ENCODE measurements at places on chromosomes 16 and 17. TPM values are rescaled to one million over a fixed set of nuclear protein-coding genes. Genes with fewer than 3 reads are reported as not detected.

DNA sequence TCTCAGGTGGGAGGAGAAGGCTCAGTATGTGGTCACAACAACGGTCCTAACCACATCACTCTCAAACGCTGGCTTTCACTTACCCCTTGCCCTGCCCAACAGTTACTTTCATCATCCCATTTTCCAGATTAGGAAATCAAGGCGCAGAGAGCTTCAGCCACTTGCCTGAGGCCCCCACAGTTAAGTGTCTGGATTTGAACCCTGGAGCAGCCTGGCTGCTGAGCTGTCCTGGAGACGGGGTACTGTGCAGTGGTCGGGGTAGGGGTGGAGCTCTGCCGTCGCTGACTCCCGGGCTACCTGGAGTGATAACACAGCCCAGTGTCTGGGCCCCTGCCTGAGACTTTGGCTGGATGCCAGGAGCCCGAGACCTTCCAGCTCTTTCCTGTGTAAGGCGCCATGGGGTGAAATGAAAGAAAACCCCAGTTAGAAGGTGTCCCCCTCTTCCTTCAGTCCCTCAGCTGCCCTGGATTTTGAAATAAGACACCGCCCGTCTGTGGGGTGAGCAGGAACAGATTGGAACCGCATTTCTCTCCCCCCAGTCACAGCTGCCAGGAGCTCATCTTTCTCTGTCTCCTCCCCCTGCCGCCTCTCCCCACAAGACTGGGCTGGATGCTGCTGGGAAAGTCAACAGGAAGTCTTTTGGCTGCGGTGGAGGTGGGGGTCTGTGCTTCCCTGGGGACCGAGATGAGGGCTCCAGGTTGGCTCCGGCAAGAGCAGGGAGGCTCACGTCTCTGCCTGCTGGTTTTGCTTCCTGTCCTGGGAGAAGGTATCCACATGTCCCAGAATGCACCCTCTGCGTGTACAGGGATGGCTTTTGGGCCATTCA is 280.2 kb downstream of the SEC14L1 start:
- DNase-seq = peak; percentile 75
- H3K27me3 ChIP-seq = no peaks in the 10 kb centered on the region
- H3K4me1 ChIP-seq = peaks cover 52% of the 10 kb centered on the region
- peak overlapping the region; percentile 66 for H3K4me3 ChIP-seq
- peak overlapping the region; percentile 86 for H3K27ac ChIP-seq
- no peaks in the 10 kb centered on the region for H3K36me3 ChIP-seq

DNA sequence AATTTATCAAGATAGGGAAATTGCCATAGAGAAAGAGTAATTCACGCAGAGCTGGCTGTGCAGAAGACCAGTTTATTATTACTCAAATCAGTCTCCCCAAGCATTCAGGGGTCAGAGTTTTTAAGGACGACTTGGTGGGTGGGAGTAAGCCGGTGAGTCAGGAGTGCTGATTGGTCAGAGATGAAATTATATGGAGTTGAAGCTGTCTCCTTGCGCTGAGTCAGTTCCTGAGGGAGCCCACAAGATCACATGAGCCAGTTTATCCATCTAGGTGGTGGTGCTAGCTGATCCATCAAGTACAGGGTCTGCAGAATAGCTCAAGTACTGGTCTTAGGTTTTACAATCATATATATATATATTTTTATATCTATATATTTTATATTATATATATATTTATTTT is 6.0 kb upstream of the AQP8 start:
- no peak overlapping the region for H3K27ac ChIP-seq
- H3K36me3 ChIP-seq = no peaks in the 10 kb centered on the region
- no peak for DNase-seq
- H3K4me3 ChIP-seq = no peak overlapping the region

DNA sequence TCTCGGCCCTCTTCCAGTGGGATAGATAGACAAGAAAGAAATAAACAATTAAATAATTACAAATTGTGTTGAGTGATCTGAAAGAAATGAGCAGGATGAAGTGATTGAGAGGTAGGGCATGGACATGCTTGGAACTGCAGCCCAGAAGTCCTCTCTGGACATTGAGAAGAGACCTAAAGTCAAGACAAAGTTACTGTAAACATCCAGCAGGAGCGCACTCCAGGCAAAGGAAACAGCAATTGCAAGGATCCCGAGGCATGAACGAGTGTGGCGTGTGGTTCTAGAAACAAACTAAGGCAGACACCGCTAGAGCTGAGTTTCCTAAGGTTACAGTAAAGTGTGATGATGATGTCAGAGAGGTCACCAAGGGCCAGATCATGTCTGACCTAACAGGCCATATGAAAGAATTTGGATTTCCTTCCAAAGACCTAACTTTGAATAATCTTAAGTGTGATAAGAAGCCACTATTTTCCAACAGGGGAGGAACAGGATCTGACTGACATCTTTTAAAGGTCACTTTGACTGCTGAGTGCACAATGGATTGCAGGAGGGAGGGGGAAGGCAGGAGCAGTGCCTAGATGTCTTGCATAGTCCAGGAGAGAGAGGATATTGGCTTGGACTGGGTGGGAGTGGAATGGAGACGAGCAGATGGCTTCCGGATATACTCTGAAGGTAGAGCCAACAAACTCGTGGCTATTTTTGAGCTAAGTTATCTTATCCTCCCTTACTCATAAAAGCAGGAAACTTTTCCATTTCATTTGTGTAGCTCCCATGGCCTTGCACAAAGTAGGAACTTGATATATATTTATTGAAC is 19.0 kb downstream of the ABCC12 start:
- no peak overlapping the region for H3K27ac ChIP-seq
- H3K4me1 ChIP-seq = no peaks in the 10 kb centered on the region
- peaks cover 10% of the 10 kb centered on the region for H3K27me3 ChIP-seq
- DNase-seq = no peak
- H3K36me3 ChIP-seq = no peaks in the 10 kb centered on the region
- no peak overlapping the region for H3K4me3 ChIP-seq

GRCh38 chr16:46736695-46737094 is 11.4 kb downstream of the MYLK3 start:
- no peaks in the 10 kb centered on the region for H3K4me1 ChIP-seq
- DNase-seq = no peak
- no peak overlapping the region for H3K4me3 ChIP-seq
- no peaks in the 10 kb centered on the region for H3K36me3 ChIP-seq

GRCh38 chr17:82767041-82767754 is 15.3 kb downstream of the TBCD start:
- no peak overlapping the region for H3K27ac ChIP-seq
- peaks cover 11% of the 10 kb centered on the region for H3K4me1 ChIP-seq
- peak; percentile 75 for DNase-seq
- peaks cover 23% of the 10 kb centered on the region for H3K36me3 ChIP-seq

GRCh38 chr17:10041287-10041612 is 136.2 kb upstream of the RCVRN start:
- H3K27ac ChIP-seq = no peak overlapping the region
- no peak for DNase-seq
- H3K4me3 ChIP-seq = no peak overlapping the region
- H3K4me1 ChIP-seq = no peaks in the 10 kb centered on the region
- no peaks in the 10 kb centered on the region for H3K27me3 ChIP-seq

GRCh38 chr16:10982465-10983150 is 38.2 kb downstream of the CLEC16A start:
- H3K27ac ChIP-seq = no peak overlapping the region
- H3K4me3 ChIP-seq = no peak overlapping the region
- H3K36me3 ChIP-seq = peaks cover 5% of the 10 kb centered on the region

DNA sequence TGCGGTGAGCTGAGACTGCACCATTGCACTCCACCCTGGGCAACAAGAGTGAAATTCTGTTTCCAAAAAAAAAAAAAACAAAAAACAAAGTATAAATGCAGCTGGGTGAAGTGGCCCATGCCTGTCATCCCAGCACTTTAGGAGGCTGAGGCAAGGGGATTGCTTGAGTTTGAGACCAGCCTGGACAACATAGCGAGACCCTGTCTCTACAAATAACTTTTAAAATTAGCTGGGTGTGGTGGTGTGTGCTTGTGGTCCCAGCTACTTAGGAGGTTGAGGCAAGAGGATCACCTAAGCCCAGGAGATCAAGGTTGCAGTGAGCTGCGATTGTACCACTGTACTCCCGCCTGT is 10.1 kb upstream of the STX4 start:
- H3K4me3 ChIP-seq = no peak overlapping the region
- H3K27me3 ChIP-seq = no peaks in the 10 kb centered on the region
- no peaks in the 10 kb centered on the region for H3K36me3 ChIP-seq
- H3K4me1 ChIP-seq = peaks cover 2% of the 10 kb centered on the region
- no peak for DNase-seq

DNA sequence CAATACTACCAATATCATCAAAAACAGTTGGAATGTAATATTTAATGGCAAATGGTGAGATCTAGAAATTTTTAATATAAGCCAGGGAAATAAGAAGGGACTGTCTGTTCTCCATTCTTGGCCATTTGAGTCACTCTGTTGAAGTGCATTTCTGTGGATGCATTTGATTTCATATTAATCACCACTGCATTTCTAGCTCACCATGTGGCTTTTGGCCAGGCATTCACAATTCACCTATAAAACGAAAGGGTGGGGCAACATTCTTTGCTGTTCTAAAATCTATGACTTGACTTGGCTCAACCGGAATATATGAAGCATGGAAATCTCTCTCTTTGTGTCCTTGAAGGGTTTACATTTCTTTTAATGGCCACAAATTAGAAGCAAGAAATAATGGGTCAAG is 483.0 kb downstream of the SLC39A11 start:
- no peak overlapping the region for H3K4me3 ChIP-seq
- peaks cover 1% of the 10 kb centered on the region for H3K36me3 ChIP-seq
- no peak for DNase-seq
- H3K4me1 ChIP-seq = no peaks in the 10 kb centered on the region
- H3K27me3 ChIP-seq = peaks cover 7% of the 10 kb centered on the region

- H3K4me1 ChIP-seq = peaks cover 22% of the 10 kb centered on the region
- H3K27me3 ChIP-seq = no peaks in the 10 kb centered on the region
- no peak overlapping the region for H3K4me3 ChIP-seq
- DNase-seq = no peak
- no peak overlapping the region for H3K27ac ChIP-seq
Measured at GRCh38 chr16:10976634-10977033, 32.3 kb downstream of the CLEC16A start.

DNA sequence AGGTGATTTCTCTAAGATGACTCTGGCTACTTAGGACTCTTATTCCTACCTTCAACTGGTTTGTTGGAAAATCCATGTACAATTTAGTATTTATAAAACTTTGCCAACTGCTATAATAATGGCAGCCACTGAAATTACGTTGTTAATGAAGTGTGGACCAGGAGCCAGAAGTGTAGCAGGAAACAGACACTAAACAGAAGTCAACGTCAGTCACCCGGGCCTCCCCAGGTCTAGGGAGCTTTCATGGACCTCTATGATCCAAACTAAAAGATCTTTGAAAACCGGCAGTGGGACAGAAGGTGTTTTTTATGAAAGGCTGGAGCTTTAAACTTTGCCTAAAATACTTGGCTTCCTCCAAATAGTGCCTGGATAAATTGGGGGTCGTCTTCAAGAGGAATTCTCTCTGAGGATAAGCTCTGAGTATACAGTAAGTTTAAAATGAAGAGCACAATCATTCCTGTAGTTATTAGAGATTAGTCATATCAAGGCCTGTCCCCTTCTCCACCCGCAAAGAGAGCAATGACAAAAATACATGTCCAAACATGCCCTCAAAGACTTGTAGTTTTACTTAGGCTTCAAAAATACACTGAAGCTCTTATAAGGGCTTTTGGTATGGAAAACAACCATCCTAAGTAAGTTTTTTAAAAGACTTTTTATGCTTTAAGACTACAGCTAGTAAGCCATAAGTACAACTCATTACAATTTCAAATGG is 34.6 kb downstream of the DCUN1D3 start:
- H3K27me3 ChIP-seq = no peaks in the 10 kb centered on the region
- peaks cover 23% of the 10 kb centered on the region for H3K4me1 ChIP-seq
- no peak overlapping the region for H3K4me3 ChIP-seq
- H3K27ac ChIP-seq = peak overlapping the region; percentile 81
- peaks cover 7% of the 10 kb centered on the region for H3K36me3 ChIP-seq

DNA sequence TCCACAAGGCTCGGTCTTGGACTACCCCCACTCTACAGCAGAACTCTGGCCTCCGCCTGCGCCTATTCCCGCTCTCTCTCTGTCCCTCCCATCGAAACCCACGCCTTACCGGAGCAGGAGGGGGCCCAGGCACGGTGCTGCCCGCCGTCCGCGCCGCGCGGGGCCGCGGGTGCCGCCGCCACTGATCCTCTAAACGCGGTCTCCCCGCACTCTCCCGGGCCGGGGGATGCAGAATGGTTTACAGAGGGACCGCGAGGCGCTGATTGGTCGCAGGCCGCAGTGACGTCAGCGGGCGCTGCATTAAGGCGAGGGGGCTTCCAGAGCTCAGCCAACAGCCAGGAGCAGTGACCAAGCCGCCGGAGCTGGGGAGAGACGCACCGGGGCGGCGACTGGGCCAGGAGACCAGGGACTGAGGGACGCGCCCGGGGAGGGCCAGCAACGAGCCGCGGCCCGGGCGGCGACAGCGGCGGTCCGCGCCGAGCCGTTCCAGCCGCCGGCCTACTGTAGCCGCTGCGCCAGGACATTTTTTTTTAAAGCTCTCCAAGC is 747 bp upstream of the LHX1 start:
- no peak for DNase-seq
- peaks cover 71% of the 10 kb centered on the region for H3K4me1 ChIP-seq
- no peaks in the 10 kb centered on the region for H3K36me3 ChIP-seq
- peaks cover 89% of the 10 kb centered on the region for H3K27me3 ChIP-seq
- no peak overlapping the region for H3K27ac ChIP-seq

DNA sequence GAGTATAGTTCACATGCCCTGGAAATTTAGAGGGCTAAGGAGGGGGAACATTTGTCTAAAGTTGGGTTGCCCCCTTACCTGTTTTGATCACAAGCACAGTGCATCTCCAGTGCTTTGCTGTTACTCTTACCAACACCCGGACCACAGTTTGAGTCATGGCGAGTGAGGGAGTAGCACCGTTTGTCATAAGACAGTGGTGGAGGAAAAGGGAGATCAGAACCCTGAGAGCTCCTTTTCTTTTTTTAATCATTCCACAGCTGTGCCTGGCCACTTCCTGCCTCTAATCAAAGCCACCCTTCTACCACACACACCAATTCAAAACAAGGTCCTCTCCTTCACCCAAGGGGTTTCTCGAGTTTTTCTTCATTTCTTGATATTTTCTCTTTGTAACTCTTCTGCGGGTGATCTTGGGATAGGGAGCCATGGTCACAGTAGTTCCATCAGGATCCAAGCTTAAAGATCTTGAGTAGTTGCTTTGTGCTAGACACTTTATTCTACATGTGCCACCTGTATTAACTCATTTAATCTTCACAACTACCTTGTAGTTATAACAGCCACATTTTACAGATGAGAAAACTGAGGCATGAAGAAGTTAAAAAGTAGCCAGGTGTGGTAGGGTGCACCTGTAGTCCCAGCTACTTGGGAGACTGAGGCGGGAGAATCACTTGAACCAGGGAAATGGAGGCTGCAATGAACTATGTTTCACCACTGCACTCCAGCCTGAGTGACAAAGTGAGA is 5.0 kb upstream of the MYL4 start:
- peak overlapping the region; percentile 78 for H3K27ac ChIP-seq
- no peaks in the 10 kb centered on the region for H3K36me3 ChIP-seq
- no peak overlapping the region for H3K4me3 ChIP-seq
- DNase-seq = peak; percentile 82
- H3K27me3 ChIP-seq = no peaks in the 10 kb centered on the region

Gene IGSF6
- not detected for total RNA-seq

Gene WDR90
- 65.9 TPM for total RNA-seq

Gene GLTPD2
- total RNA-seq = not detected

Gene MATCAP1
- total RNA-seq = 24.0 TPM

Gene HSD11B2
- 1.1 TPM for total RNA-seq
